ENCODE measurements at places on chromosomes 6 and 20.

- no peak for DNase-seq
These were observed 356.6 kb upstream of the SULF2 start for GRCh38 chr20:48141660-48142515.

DNA sequence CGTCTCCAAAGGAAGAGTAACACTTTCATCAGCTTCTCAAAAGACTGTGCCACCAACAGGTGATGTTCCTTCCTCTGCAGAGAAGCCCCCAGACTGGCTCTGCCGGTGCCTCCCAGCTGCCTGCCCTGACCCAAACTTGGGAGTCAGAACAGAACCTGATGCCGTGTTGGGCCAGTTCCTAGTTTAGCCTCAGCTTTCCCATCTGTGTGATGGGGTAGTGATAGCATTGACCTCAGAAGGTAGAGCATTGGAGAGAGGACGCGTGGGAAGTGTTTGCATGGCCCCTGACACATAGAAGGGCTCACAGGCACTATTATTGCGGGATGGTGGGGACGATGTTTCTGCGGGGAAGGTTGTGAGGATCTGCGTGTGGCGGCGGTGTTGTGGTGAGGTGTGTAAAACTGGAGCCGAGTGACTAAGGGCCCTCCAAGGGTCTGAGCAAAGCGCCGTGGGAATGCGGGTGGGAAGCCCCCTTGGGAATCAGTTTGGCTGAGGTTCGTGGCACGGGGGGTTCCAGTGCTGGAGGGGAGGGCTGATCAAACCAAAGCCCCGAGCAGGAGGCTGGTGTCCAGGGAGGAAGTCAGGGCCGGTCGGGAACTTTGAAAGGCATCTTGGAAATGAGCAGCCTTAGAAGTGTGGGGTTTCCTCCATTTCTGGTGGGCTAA, 1.7 kb downstream of the NTSR1 start:
- DNase-seq, result no peak

DNA sequence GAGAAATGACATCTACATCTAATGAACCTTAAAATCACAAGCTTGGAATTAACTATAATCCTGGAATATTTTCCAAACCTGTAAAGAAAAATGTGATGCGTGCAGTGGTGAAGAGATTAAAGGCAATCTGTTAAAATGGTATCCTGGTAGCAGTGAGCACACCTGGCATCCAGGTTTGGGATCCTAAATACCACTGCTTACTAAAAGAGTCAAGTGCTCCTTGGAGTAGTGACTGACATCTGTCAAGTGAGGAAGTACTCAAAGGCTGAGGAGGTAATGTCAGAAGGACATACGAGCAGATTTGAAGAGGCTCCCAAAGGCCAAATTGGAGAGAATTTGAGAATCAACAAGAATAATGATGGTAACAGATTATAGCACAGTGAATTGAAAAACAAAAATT, 32.8 kb downstream of the PCMT1 start:
- DNase-seq, result no peak

- no peak for DNase-seq
These were observed 170.9 kb downstream of the HIVEP2 start for GRCh38 chr6:142773859-142774648.

GRCh38 chr6:104599821-104600638, 259.7 kb downstream of the HACE1 start:
- DNase-seq, result no peak

DNA sequence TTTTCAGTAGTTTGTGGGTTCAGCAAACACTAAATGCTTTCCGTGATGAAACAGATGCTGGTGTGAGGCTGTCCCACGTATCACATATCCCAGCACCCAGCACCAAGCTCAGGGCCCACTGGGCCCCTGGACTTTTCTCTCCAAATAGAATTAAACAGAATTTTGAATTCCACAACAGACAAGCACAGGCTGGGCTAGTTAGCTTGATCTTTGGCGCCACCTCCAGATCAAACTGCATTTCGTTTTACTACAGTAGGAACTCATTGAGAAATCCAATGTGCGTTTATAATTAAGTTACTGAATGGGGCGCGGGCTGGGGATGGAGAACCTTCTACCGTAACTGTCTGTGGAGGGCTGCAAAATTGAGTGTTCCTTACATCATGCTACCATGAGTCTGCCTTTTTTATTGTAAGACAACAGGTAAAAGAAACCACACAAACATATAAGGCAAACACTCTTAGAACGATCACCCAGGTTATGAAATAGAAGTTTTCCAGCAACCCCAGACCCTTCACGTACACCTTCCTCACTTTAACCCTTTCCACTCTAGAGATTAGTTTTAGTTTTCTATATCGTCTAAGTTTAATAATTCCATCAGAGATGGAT, 107.8 kb downstream of the ZFP64 start:
- no peak for DNase-seq

- DNase-seq, result no peak
These were observed 77.2 kb upstream of the BHLHE23 start for GRCh38 chr20:63083831-63084562.

GRCh38 chr20:17586250-17586649, 16.4 kb downstream of the DSTN start:
- DNase-seq, result no peak

- peak; percentile 84 for DNase-seq
These were observed 21.8 kb downstream of the CASS4 start for GRCh38 chr20:56433880-56434255.
